A549 treated with dexamethasone at 1 μM for 4 hours (cell line): ENCODE measurements at places on chromosomes 6 and 20. TPM values are rescaled to one million over a fixed set of nuclear protein-coding genes. Genes with fewer than 3 reads are reported as not detected.

Gene FAM209B
- 0.17 to 0.48 TPM (median 0.28 TPM) in 5 replicates for total RNA-seq

Gene TDRD6
- total RNA-seq = not detected in 5 replicates

Gene GMPR
- 3.5 to 5.4 TPM (median 4.4 TPM) in 5 replicates for total RNA-seq

Gene MDN1
- 7.6 to 11.8 TPM (median 11.0 TPM) in 5 replicates for total RNA-seq

Gene HMGCLL1
- total RNA-seq = 0.08 to 0.22 TPM (median 0.14 TPM) in 5 replicates

Gene NKAIN2
- not detected in 5 replicates for total RNA-seq
